ENCODE measurements at places on chromosomes 4 and X. TPM values are rescaled to one million over a fixed set of nuclear protein-coding genes. Genes with fewer than 3 reads are reported as not detected.
A peak's percentile ranks its signal among the peaks of the same experiment; 100 is the strongest.

DNA sequence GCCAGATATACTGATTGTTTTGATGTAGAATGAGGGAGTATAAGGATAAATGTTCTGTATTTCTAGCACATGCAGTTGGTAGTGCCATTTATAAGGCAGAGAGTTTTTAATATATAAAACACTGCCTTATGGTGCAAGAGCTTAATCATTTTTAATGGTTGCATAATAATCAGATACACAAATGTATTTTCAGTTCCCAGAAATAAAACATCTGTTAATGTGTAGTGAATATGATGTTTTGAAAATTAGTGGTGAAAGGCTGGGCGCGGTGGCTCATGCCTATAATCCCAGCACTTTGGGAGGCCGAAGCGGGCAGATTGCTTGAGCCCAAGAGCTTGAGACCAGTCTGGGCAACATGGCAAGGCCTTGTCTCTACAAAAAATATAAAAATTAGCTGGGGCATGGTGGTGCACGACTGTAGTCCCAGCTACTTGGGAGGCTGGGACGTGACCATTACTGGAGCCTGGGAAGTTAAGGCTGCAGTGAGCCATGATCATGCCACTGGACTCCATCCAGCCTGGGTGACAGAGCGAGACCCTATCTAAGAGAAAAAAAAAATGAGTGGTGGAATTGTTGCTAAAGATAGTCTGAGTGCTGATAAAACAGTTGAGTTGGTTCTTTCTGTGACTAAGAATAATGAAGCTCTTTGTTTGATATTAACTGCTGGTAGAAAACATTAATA, 29.3 kb downstream of the CLCN3 start:
- no peak for DNase-seq

Gene RNF128
- 0.17 TPM for total RNA-seq

GRCh38 chrX:139691493-139691842, 16.5 kb downstream of the MCF2 start:
- DNase-seq: no peak

GRCh38 chr4:149555799-149556198, 259.8 kb downstream of the IQCM start:
- no peak for DNase-seq

- DNase-seq: peak; percentile 41
Observed at GRCh38 chrX:79270401-79270800, 96.7 kb downstream of the ITM2A start.

- no peak for DNase-seq
Observed at GRCh38 chr4:107902715-107903114, 28.6 kb upstream of the CYP2U1 start.

Gene ADGRG2
- 6.4 TPM for total RNA-seq

GRCh38 chr4:148359769-148360168, 82.4 kb downstream of the NR3C2 start:
- no peak for DNase-seq

DNA sequence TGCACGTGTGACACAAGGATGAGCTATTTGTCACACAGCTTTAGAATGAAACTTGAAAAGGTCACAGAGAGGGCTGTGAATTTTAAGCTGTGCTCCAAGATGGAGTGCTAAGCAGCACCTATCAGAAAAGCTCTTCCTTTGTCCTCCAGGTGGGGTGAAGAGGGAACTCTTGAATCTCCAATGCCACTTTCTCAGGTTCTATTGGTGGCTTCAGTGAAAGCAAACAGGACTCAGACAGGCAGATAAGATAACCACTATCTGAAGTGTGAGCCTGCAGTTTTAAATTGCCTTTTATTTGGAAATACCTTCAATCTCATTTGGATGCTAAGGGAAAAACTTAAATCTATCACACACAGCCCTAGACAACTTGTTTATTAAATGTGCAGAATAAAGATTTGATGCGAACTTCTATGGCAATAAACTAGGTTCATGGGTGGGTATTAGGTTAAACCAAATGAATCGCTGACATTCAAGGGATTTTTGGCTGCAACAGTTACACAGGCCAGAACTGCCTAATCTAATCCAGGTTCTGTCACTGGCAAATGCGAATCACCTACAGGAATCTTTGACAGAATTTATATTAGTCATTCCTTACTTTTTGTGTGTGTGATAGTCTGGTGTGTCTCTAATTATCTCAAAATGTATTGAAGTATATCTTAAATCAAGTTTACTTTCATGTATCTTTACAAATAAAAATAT, 13.6 kb upstream of the PDGFRA start:
- DNase-seq: no peak

GRCh38 chr4:7787681-7788141, 151.9 kb downstream of the AFAP1 start:
- no peak for DNase-seq

- DNase-seq: no peak
Observed at GRCh38 chr4:22477813-22478182, 38.1 kb downstream of the ADGRA3 start.

GRCh38 chrX:37332987-37333658, 16.0 kb upstream of the PRRG1 start:
- no peak for DNase-seq

DNA sequence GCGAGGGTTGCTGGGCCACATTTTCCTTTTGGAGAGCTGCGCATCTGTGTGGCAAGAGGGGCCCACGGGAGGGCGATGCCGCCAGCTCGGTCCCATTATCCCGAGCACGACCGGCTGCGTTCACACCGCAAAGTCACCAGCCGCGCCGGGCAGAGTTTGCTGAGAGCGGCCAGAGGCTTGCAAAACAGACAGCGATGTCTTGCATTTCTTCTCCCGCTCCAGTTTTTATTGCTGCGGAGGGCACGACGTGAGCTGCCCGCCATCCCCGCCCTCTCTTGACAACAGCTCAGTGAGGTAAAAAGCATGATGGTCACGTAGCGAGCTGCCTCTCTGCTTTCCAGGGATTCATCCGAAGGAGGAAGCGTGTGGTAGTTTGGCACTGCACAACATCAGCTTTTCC, 102.1 kb upstream of the TENM3 start:
- DNase-seq: no peak

Gene KLHL13
- total RNA-seq: 1.6 TPM

Gene CSN1S1
- total RNA-seq: not detected

GRCh38 chr4:82381661-82382296, 8.0 kb upstream of the HNRNPD start:
- no peak for DNase-seq

DNA sequence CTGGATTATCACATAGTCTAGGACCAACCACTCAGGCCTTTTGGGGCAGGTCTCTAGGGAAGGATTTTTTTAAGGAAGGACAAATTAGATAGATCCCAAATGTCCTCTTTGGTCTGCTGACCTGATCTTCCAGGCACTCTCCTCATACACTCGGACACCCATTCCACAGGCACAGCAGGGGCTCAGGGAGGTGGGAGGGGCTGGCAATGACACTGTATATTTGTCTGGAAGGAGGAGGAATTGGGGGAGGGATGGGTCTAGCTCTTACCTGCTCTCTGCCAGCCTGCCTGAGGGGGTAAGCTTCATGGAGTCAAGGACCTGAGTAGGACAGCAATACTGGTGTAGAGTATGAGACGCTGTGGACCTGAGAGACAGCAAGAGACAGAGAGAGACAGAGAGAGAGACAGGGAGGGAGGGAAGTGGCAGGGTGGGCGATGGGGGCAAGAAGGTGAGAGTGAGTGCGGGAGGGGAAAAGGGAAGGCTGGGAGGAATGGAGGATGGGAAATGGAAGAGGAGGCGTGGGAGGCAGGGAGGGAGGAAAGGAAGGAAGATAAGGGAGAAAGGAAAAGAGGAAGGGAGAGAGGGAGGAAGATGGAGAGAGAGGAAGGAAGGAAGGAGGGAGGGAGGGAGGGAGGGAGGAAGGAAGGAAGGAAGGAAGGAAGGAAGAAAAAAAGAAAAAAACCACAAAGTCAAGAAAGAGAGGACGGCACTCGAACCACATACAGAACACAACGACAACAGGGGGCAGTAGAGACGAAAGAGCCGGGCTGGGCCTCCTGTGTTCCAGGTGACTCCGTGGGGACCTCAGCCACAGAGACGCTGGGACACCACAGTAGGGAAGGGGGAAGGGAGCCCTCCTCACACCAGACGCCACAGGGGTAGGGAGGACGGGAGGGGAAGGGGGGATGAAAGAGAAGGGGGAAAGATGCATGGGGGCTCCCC, 1.8 kb downstream of the IQSEC2 start:
- DNase-seq: no peak

Gene PIN4
- total RNA-seq: 7.6 TPM

GRCh38 chr4:186137196-186137794, 32.8 kb downstream of the FAM149A start:
- DNase-seq: peak; percentile 34

Gene EDNRA
- not detected for total RNA-seq

Gene MYOZ2
- total RNA-seq: not detected

- no peak for DNase-seq
Observed at GRCh38 chr4:38762560-38762959, 20.2 kb downstream of the TLR10 start.

Data from MCF 10A (cell line).